Sigmoid colon (tissue), 7 donors: ENCODE measurements at places on chromosomes 3 and 15. TPM values are rescaled to one million over a fixed set of nuclear protein-coding genes. Genes with fewer than 3 reads are reported as not detected.

The ACP3 gene
- not detected for total RNA-seq

- H3K4me1 ChIP-seq: no peaks in the 10 kb centered on the region
- H3K27ac ChIP-seq: no peak overlapping the region
- no peaks in the 10 kb centered on the region for H3K27me3 ChIP-seq
- H3K36me3 ChIP-seq: no peaks in the 10 kb centered on the region
- H3K4me3 ChIP-seq: no peak overlapping the region
- DNase-seq: no peak
Observed at GRCh38 chr15:88702983-88703382, 64.2 kb downstream of the ISG20 start.

DNA sequence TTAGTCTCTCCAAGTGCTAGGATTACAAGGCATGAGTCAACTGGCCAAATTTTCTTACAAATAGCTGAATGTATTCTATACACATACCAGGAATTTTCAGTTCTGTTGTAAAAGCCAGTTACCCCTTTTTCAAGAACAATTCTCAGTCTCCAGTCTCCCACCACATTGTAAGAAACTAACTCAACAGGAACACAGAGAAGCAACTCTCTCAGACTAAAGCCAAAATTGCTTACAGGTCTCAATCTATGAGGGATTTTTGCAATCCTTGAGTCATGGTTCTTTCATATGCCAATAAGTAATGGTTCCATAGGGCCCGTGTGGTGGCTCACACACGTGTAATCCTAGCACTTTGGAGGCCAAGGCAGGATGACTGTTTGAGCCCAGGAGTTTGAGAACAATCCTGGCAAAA lies 8.5 kb downstream of the IP6K2 start:
- peaks cover 48% of the 10 kb centered on the region for H3K4me1 ChIP-seq
- H3K4me3 ChIP-seq: no peak overlapping the region
- DNase-seq: no peak
- peaks cover 13% of the 10 kb centered on the region for H3K36me3 ChIP-seq
- no peaks in the 10 kb centered on the region for H3K27me3 ChIP-seq
- H3K27ac ChIP-seq: no peak overlapping the region

DNA sequence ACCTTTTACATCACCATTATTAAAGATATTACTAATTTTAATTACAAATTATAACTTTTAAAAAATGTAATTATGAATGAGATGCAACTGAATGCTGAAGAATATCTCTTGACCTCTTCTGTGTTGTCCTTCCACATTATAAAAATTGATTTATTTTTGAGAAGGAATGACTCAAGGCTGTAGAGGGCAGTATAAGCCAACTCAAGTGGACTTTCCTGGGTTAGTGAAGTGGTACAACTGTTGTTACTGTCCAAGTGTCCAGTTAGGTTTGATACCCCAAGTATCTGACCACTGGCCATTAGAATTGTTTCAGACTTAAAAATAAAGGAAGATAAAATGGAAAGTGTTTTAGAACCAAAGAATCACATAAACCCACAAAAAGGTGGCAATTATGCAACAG lies 51.9 kb downstream of the BBX start:
- H3K4me1 ChIP-seq: no peaks in the 10 kb centered on the region
- DNase-seq: no peak
- no peak overlapping the region for H3K27ac ChIP-seq

- no peaks in the 10 kb centered on the region for H3K4me1 ChIP-seq
- no peak overlapping the region for H3K4me3 ChIP-seq
- H3K27ac ChIP-seq: no peak overlapping the region
- DNase-seq: no peak
Observed at GRCh38 chr3:4693620-4694019, 200.5 kb downstream of the ITPR1 start.

DNA sequence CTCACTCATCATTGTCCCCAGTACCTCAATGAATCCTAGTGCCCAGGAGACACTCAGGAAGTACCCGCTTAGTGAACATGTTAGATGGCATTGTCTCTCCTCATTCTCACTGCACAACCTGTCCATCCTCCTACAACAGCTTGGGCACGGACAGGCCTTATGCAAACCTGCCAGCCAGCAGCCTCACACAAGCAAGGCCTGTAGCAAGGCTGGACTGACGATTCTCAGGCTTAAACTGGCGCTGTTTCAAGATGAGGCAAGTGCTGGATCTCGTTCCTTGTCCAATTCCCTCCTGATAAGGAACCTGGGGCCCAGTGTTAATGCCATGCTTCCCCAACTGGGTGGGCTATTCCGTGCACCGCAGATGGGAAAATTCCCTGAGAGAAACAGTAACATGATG lies 59.0 kb downstream of the CDCP1 start:
- peak; percentile 73 for DNase-seq
- no peaks in the 10 kb centered on the region for H3K36me3 ChIP-seq
- H3K4me1 ChIP-seq: peaks cover 44% of the 10 kb centered on the region
- no peaks in the 10 kb centered on the region for H3K27me3 ChIP-seq
- no peak overlapping the region for H3K27ac ChIP-seq

DNA sequence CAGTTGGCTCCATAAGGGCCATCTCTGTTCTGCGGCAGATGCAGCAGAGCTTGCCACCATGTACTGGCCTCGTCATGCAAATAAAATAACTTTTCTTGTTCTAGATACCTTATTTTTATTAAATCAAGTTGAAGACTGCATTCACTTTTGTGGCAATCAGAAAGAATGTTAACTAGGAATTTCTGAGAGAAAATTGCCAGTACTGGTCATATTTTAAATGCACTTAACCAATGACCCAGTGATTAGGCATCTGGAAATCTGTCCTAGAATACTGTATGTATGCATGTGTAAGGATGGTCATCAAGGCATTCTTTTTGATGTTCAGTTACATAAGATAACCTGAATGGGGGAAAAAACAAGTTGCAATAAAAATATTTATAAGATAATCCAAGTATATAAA lies 34.2 kb upstream of the CSPG5 start:
- H3K4me1 ChIP-seq: peaks cover 33% of the 10 kb centered on the region
- H3K27ac ChIP-seq: peak overlapping the region; percentile 55
- no peaks in the 10 kb centered on the region for H3K27me3 ChIP-seq
- H3K36me3 ChIP-seq: peaks cover 46% of the 10 kb centered on the region

DNA sequence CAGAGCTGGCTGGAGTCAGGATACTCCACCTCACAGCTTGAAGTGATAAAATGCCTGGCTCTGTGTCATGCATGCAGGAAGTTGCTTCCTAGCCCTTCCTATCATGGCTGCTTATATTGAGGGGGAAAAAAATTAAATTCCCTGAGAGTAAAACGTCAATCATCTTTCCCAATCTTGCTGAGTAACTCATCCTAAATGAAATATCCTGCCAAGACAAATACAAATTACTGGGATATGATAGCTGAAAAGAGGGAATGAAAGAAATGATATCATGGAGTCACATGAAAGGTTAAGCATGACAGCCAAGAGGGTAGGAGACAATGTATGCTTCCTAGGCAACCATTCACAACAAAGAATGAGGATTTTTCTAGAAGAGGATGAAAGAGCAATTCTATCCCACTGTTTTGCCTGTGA lies 110.6 kb downstream of the ABI3BP start:
- no peaks in the 10 kb centered on the region for H3K36me3 ChIP-seq
- no peak overlapping the region for H3K4me3 ChIP-seq
- no peak for DNase-seq
- H3K4me1 ChIP-seq: no peaks in the 10 kb centered on the region
- no peaks in the 10 kb centered on the region for H3K27me3 ChIP-seq
- peak overlapping the region; percentile 16 for H3K27ac ChIP-seq

DNA sequence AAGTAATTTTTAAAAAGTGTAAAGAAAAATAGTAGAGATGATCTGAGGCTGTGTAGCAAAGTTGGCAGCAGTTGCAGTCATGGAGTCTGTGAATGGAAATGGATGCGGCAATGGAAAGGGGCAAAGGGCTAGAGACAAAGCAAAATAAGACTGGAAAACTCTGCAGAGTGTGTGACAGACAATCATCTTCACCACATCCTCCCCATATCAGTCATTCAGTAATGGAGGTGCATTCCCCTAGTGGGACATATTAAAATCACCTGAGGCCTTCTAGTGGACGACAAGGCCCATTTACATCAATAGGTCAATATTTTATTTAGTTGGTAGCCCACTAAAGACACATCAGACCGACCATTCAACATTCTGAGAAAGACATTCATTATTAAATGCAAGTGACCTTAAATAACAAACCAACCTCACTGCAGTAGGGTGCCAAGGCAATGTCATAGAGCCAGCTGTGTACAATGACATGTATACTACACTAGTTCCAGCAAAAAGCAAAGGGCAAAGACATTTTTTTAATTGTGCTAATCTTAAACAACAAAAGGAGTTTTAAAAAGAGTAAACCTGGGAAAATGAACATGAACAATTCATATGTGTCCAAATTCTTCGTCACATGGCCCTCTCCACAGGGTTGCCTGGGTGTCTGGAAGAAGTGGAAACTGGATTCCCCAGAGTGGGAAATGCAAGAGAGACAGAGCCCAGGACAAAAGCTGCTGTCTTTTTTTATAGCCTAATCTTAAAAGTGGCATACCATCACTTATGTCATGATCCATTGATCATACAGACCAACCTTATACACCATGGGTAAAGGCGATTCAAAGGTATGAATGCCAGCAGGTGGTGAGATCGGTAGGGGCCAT lies 15.6 kb upstream of the RAP2B start:
- no peaks in the 10 kb centered on the region for H3K36me3 ChIP-seq
- DNase-seq: no peak
- H3K4me1 ChIP-seq: no peaks in the 10 kb centered on the region
- no peak overlapping the region for H3K27ac ChIP-seq
- H3K27me3 ChIP-seq: no peaks in the 10 kb centered on the region
